ENCODE measurements at places on chromosomes 2 and 18.

DNA sequence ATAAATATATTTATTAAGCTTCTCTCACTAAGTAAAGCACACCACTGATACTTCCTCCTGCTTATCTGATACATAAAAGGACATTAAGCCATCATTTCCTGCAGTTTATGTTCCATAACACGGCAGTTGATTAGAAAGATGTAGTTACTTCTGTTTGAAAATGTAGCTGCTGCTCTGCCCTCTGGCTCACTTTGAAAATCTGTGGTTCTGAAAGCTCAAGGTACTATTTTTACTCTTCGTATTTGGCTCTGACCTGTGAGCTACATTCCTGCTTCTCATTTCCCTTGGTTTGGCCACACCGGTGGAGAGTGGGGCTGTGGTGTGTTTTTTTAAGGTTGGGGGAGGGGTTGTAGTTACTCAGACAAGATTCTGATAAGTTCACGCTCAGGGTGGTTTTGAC lies 12.8 kb upstream of the TTN start:
- no peak for DNase-seq

DNA sequence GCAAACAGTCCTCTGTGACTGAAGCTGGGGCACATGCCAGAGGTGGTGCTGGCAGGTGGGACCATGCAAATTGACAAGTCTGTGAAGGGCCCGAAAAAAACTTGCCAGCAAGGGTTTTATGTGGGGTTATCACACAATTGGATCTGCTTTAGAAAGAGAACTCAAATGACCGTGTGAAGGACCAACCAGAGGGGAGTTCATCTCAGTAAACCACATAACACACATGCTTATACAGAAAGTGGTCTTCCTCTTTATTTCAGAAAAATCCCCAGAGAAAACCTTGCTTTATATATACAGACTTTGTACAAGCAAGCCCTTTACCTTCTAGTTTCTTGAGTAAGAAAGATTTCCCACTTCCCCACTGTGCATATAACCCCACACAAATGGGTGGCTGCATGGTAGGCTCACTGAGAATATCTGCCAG lies 46.7 kb downstream of the KIDINS220 start:
- no peak for DNase-seq

DNA sequence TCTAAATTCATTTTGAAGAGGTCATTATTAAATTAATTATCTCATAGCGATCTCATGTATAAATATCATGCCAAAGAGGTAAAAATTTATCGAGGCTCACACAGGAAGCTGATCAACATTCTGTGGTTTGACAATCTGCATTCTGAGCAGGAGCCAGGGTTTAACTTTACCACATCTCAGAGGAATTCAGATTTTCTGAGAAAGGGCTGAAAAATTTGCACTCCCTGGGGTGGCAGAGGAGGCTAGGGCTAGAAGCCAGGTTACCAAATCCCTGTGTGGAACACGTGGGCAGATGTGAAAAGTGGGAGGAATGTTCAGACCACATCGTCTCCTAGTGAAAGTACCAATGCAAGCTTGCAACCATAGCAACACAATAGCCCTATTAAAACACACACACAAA lies 63.5 kb upstream of the CTLA4 start:
- peak; percentile 12 for DNase-seq

DNA sequence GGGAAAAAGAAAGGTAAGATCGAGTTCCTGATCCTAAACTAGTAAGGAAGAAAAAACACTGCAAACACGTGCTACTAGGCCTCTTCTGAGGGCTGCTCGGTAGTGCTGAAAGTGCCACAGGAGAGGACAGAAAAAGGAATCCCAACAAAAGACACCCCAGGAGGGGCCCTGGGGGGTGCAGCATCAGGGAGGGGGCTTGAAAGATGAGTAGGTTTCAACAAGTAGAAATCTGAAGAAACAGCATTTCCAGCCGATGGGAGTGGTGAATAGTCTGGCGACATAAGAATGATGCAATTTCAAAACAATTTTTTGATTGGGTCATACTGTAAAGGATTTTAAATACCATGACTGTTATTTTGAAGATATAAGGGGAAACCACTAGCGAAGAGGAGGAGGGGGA lies 98.6 kb downstream of the NOL10 start:
- DNase-seq, result no peak

Data from CD8-positive, alpha-beta T cell (primary cell).